Fibroblast of skin of scalp (primary cell): ENCODE measurements at places on chromosomes 7 and 10.

GRCh38 chr7:14480281-14480680 is 422.3 kb downstream of the DGKB start:
- no peak for DNase-seq

- no peak for DNase-seq
These were observed 33.5 kb upstream of the FOXL3 start for GRCh38 chr7:256461-256940.

DNA sequence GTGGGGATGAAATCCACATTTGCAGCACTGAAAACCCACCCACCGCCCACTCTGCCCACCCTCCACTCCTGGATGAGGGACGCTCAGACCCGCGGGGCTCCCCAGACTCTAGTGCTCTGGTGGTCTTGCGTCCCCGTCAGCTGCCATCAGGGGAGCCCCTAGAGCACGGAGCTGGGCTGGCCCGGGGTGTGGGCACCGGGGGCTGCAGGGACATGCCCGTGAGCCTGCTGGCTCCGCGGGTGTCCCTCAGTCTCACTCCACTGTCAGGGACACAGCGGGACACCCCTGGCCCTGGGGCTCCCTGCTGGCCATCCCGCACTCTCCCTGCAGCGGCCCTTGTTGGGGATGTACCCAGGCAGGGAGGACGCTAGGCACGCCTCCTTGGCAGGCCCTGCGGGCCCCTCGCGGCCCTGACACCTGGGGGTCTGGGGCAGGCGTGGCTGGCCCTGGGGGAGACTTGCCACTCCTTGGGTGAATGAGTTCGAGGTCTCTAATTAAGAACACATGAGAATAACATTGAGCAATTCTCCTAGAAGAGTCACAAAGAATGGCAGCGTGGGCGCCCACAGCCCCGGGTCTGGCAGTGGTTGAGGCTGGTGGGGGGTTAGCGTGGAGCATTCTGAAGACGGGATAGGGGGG is 64.2 kb downstream of the CFAP46 start:
- DNase-seq = no peak

DNA sequence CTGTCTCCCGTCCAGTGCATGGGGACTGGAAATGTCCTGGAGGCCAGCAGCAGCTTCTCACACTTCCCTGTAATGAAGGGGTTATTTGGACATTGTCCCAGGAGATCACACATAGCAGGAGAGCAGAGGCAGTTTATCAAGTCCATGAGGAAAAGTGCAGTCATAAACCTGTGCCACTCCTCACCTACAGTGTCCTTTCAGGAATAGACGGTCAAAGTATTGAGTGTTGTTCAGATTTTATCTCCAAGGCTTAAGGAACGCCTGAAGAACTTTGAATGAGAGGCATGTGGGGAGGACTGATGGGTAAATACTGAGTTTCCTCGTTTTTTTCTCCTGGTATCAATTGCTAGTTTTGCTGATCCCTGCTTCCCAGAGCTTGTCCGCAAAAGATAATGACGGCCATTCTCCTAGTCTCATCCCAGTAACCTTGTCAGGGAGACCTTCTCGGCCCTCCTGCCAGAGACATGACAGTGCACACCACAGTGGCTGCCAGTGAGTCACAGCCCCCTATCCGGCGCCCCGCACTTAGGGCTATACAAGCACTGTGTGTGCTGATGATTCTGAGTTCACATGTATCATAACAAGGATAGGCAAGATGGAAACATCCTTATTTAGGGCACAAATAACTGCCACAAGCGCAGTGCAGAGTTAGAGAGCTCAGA is 495.5 kb upstream of the MGMT start:
- no peak for DNase-seq

- DNase-seq = no peak
These were observed 17.8 kb downstream of the CXCL12 start for GRCh38 chr10:44366941-44367630.

DNA sequence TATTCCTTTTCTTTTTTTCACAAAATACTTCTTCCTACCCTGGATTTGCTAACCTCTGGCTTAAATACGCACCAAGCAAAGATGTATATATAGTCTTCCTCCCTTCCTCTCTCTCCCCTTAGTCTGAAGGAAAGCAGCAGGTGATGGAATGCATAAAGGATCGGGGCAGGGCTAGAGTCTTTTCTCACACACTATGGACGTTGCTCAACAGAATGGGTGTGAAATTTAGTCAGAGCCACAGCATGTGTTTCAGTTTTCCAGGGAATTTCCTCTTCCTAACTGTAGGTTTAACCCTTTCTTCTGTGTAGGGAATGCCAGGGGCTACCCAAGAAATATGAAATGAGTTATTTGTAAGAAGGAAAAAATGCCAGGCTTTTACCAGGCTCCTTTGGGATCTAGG is 71.4 kb upstream of the NFKB2 start:
- peak; percentile 58 for DNase-seq

GRCh38 chr10:3946234-3947229 is 161.5 kb upstream of the KLF6 start:
- no peak for DNase-seq

DNA sequence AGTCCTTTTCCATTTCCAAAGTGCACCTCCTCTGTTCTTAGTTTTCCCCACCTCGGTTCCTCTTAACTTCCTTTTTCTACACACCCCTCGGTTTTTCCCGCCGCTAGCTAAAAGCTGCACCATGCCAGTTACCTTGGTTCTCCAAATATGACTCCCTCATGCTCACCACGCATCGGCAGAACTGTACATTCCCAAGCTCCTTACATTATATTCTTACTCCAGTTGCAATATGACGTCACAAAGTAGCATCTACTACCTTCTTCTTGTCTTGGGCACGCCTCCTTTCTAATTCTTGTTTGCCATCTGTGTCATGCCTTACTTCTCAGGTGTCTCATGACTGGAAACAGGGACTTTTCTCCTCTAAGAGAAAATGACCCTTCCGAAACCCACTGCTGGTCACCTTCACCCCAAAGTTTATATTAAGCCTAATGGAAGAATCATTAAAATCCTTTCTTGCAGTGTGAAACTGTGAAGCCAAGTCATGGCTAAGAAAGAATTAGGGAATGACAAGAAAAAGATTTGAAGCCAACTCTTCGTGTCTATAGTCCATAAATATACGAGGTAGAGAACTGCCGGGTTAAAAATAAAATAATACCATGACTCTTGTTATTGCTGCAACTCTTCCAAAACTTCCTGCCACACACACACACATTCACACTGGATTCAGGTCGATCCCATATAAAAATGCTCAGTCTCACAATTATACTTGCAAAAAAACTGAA is 1.7 kb downstream of the ESYT2 start:
- no peak for DNase-seq

DNA sequence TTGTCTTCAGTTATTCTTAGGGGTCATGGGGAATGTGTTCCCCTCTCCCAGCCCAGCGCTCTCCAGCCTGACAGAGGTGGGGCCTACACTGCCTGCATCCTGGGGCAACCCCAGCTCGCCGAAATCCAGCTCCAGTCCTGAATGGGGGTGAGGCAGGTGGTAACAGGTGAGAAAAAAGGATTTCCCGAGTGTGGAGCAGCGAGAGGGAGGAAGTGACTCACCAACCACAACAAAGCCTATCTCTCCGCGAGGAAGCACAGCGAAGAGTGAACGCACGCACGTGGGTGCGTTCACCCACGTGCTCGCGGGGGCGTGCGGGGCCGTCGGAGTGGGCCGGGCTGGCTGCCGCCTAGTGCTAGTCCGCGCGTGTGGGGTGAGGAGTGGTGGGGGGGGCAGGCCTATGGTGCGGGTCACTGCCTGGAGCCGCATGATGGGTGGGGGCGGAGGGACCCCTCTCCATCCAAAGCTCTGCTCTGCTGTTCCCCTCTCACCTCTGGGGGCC is 855 bp upstream of the PALD1 start:
- DNase-seq = no peak

- DNase-seq = peak; percentile 68
These were observed 164.3 kb downstream of the BAMBI start for GRCh38 chr10:28841625-28842024.

DNA sequence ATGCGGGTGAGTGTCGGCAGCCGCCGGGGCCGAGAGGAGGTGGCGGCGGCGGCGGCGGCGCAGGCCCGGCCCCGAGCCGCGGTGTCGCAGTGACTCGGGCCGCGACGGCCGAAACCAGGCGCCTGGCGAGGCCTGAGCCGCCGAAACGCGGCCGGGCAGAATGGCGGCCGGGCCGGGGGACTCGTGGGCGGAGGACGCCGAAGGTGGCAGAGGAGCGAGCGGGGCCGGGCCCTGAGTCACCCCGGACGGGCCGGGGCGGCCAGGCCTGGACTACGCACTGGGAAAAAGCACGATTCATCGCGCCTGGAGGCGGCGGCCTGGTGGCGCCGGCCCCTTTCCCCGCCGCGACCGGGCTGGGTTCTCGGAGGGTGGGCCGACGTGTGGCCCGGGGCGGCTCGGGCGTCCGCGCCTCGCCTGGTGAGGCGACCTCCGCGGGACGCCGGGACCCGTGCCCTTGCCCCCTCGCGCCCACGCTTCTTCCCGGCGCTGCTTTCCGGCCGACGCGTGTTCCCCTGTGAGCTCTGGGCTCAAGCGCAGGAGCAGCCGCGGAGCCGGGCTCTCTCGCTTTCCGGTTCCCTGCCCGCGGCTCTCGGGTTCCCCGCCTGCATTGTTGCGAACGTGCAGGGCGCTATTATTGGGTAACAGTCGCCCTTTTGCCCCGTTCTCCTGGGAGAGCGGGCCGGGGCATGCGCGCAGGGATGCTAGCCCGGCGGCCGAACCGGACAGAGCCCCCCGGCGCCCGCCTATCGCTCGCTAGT is 500 bp downstream of the CUL1 start:
- peak; percentile 56 for DNase-seq

DNA sequence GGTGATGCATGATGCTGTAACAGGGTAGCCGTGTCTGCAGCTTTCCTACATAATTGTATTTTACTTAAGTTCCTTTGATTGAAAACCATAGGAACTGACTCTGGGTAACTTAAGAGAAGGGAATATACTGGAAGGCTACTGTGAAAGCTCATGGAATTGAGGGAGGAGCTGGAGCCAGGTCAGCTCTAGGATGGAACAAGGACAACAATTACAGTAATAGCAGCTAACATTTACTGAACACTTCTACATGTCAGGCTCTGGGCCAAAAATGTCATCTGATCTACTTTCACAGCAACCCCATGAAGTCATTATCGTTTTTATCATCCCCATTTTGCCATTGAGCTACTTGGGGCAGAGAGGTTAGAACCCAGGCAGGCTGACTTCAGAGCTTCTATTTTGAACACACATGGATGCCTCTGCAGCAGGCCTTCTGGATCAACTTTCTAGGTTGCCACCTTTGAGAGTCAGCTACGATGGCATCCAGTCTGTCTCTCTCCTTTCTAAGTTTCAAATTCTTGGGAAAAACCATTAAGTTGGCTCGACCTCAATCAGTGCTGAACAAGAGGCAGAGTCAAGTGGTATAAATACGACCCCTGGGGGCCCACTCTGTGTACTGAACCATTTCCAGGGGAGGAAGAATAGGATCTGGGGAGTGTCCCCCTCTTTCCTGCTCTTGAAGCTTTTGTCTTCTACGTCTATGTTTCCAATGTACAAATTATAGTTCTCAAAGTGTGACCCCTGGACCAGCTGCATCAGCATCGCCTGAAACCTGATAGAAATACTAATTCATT is 272.3 kb upstream of the PLPP4 start:
- DNase-seq = no peak

DNA sequence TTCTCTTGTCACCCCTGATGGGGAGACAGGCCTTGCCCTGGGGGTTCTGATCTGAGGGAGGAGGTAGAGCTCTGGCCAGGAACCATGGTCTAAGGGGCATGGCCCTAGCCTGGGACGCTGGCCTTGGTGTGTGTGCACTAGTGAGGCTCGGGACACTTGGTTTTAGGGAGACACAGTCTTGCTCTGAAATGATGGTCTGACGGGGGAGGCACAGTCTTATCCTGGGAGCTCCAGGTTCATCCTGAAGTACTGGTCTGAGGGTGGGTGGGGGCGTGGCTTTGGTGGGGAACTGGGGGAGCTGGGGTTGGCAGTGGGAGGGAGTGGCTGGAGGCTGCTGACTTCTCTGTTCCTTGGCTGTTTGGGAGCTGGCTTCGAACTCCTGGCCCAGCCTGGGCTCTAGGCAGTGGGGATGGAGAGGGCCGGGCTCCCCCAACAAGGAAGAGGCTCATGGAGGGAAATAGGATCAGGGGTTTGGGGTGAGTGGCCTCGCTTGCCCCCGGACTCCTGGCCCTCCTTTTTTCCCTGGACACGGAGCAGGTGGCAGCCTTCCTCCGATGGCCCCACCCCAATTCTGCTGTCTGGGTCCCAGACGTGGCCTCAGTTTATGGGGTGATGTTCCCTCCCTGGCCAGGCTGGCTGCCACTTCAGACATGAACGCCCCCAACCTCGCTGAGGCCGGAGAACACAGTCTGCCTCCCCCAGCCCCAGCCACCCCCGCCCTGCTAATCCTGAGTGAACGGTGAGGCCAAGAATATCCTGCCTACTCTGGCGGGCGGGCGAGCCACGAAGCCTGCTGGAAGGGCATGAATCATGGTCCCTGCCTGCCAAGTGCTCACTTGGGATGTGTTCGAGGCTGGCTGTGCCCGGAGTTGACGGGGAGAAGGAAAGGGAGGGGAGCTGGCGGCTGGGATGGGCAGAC is 43.5 kb downstream of the TMEM270 start:
- DNase-seq = peak; percentile 65

DNA sequence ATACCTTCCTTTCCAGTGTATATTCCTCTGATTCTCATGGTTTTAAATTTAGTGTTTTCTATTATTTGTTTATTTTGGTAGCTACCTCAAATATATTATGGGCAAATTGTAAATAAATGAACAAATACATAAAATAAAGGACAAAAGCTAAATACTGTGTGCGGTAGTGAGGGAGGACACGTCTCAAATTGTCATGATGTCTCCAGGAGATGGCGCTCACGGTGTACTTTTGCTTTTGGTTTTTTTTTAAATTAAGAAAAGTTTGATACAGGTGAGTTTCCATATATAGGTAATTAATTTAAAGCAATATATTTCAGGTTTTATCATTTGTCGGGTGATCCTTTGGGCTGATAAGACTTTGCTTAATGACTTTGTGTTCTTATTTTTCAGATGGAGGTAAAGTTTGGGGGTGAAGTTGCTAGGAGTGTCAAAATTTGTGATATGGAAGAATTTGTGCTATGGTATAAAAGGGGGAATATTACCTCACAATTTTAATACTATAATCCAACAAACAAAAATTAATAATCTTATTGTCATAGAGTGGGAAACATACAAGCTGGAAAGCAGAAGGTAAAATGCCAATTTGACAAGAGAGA is 68.4 kb upstream of the TMEM229A start:
- DNase-seq = no peak

DNA sequence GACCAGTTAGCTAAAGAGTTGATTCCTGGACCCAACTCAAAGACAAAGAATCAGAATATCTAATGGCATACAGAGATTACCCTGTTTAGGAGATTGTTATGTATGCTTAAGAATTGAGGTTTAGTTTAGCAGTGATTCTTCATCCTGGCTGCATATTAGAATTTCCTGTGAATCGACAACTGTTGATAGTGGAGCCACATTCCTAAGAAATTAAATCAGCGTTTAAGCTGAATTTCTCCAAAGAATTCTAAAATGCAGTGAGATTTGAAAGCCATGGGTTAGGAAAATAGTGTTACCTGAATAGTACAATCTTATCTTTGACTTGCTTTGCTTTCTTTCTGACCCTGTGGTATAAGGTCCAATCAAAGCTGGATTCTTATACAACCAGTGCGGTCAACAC is 16.4 kb upstream of the FERD3L start:
- DNase-seq = no peak
